IMR-90 (cell line): ENCODE measurements at places on chromosomes 1 and 21. TPM values are rescaled to one million over a fixed set of nuclear protein-coding genes. Genes with fewer than 3 reads are reported as not detected.

The OR2L13 gene
- not detected in 2 replicates for total RNA-seq

The OSCP1 gene
- total RNA-seq, result 9.4 and 11.8 TPM in 2 replicates

The ARID1A gene
- total RNA-seq, result 14.0 and 16.7 TPM in 2 replicates

- DNase-seq, result peak; percentile 31
- no peak overlapping the region for H3K4me3 ChIP-seq
- H3K27me3 ChIP-seq, result peaks cover 63% of the 10 kb centered on the region
Measured at GRCh38 chr1:180241716-180242544, 11.9 kb downstream of the LHX4 start.

- no peaks in the 10 kb centered on the region for H3K27me3 ChIP-seq
- peaks cover 54% of the 10 kb centered on the region for H3K36me3 ChIP-seq
- no peak overlapping the region for H3K27ac ChIP-seq
- H3K4me3 ChIP-seq, result no peak overlapping the region
- no peak for DNase-seq
- H3K4me1 ChIP-seq, result peaks cover 10% of the 10 kb centered on the region
Measured at GRCh38 chr21:43021191-43021590, 46.8 kb downstream of the PKNOX1 start.

The NAV1 gene
- 14.0 and 14.4 TPM in 2 replicates for total RNA-seq
